Dorsolateral prefrontal cortex (tissue), 122 donors: ENCODE measurements at places on chromosomes 4 and X.

DNA sequence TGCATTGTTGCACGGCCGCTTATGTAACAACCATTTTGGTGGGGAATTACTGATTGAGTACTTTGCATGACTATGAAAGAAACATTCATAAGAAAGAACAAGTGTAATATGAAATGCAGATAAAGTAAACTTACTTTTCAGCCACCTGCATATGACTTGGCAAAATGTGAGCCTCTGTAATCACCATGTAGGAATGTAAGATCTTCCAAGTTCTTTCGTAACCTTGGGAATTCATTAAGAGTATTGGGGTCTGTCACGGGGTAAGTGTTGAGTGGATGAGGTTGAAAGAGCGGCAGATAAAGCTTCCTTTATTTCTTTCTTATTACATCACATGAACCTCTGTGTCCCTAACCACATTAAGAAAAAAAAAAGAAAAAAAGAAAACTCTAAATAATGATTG, 348.5 kb upstream of the NR3C2 start:
- DNase-seq = no peak

DNA sequence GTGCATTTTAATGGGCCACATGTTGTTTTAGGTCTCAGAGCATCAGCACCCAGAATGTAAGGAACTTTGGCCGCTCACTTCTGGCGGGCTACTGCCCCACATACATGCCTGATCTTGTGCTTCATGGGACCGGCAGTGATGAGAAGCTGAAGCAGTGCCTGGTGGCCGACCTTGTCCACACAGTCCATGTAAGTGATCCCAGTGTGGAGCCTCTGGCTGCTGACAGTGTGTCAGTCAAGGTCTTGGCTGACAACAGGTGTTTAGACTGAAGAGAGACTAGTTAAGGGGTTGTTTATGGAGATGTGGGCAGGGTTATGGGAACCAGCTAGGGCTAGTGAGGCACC, 101.4 kb downstream of the FNIP2 start:
- DNase-seq = no peak

GRCh38 chrX:31423609-31424189, 351.9 kb upstream of the FTHL17 start:
- no peak for DNase-seq

GRCh38 chr4:1381944-1382541, 24.2 kb downstream of the NKX1-1 start:
- peak; percentile 39 for DNase-seq

DNA sequence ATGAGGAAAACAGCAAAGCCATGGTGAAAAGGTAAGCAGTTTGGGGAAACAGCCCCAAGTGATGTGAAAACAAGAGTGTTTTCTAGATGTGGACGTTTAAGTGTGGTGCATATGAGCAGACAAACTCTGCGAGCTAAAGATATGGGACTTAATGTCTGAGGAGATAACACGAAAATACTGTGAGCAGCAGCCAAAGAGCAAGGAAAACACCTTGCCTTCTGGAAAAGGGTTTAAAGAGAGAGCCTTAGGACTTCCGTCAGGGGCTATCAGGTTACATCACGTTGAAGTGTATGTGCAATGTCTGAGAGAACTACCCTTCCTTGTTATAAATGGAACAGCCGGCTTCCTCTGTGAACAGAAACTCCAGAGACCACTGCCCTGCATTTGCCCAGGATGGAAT, 54.2 kb downstream of the LEF1 start:
- DNase-seq = no peak

GRCh38 chr4:85372966-85373365, 102.0 kb upstream of the ARHGAP24 start:
- DNase-seq = no peak

DNA sequence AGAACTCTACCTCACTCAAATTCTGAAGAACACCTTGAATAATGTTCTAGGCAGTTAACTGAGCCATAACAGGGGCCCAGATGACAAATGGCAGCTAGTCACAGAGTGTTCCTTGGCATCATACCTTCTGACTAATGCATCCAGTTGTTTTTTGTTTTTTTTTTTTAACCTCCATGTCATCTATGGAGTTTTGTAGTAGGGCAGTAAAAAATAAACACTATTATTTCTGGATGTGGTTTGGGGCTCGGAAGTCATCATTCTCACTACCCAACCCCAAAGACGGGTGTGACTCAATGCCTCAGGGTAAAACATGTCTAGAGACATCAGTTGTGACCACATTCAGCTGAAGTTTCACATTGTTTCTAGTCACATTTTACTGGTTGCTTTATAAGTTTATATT, 31.2 kb upstream of the MCF2 start:
- DNase-seq = no peak

GRCh38 chrX:37350034-37350365, 836 bp downstream of the PRRG1 start:
- DNase-seq = no peak

GRCh38 chrX:131778269-131779218, 234.7 kb downstream of the OR13H1 start:
- peak; percentile 66 for DNase-seq

- no peak for DNase-seq
Observed at GRCh38 chrX:85859426-85859825, 187.9 kb downstream of the CHM start.

DNA sequence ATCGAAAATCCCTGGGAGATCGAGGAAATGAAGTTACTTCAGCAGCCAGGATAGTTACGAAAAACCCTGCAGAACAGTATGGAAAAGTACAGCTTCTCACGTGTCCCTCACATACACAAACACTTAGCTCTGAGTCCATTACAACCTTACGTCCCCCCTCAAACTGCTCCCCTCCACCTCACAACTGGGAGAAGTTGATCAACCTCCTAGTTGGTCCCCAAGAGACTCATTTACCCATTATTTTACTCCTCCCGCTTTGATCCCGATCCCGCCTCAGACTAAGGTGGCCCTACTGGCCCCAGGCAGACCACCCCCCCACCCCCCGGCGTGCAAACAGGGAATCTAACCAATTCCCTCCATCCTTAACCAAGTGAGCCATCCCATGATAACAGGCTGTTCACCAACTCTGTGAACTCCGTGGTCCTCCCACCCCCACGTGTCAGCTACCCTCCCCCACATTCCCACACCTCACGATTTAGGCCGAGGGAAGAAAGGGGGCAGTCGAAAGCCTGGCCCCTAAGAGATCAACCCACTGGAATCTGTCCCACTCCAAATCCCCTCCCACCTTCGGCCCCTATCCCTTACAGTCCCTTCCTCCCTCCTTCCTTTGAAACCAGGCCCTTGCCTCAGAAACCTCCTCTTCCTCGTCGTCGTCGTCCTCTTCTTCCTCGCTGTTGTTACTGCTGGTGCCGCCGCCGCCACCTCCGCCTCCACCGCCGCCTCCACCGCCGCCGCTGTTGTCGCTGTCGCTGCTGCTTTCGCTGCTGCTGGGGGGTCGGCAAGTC, 755 bp downstream of the ANKRD17 start:
- DNase-seq = no peak
